NCI-H1417 (cell line): ENCODE measurements at places on chromosomes 16 and 17.

- DNase-seq = no peak
These were observed 14.1 kb downstream of the MAP3K14 start for GRCh38 chr17:45302649-45303173.

DNA sequence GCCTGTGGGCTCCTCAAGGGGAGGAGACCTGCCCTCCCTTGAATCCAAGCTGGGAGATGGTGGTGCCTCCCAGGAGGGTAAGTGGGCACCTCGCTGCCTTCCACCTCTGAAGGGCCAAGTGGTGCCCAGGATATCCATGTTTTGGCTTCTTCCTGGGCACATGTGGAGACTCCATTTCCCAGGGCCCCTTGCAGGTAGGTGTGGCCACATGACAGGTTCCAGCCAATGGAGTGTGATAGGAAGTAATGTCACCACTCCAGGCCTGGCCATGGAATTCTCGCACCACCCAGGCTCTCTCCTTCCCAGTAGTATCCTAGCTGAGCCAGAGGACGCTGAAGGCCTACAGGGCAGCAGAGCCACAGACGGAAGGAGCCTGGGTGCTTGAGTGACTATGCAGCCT, 17.6 kb upstream of the PEMT start:
- DNase-seq = no peak

- DNase-seq = no peak
These were observed 6.2 kb downstream of the GINS2 start for GRCh38 chr16:85682516-85682915.

- no peak for DNase-seq
These were observed 452.2 kb downstream of the KCNJ2 start for GRCh38 chr17:70621566-70621965.

DNA sequence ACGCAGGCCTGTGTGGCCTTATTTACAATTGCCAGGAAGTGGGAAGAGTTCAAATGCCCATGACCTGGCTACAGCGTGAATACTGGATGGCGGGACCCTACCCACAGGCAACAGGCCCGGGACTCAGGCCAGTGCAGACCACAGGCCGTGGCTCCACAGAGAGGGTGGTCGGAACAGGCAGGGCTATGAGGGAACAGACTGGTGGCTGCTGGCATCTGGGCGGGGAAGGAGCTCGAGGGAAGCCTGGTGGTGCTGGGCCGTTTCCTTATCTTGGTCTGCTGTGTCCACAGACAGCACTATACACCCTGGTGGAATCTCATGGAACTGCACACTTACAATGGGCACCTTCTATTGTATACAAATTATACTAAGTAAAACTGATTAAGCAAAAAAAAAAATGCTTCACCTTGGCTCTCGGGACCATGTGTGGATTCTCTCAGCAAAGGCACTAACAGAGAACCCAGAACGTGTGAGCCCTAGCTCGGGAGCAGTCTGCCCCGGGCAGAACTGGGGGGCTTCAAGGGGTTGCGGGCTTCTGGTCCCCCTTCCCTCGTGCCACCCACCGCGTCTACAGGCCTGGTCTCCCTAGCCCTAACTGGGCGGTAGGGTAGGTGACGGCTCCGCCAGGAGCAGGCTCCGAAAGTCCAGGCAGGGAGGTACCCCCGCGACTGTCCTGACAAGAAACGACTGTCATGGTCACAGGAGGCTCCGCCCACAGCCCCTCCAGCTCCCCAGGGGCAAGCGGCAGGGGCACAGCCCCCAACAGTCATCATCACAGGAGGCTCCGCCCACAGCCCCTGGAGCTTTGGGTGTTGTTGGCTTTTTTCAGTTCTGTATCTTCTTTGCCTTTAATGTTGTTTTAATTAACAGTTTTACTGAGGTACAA, 21.8 kb downstream of the CEP131 start:
- DNase-seq = no peak

GRCh38 chr17:48960834-48961515, 7.4 kb downstream of the GIP start:
- DNase-seq = peak; percentile 6

DNA sequence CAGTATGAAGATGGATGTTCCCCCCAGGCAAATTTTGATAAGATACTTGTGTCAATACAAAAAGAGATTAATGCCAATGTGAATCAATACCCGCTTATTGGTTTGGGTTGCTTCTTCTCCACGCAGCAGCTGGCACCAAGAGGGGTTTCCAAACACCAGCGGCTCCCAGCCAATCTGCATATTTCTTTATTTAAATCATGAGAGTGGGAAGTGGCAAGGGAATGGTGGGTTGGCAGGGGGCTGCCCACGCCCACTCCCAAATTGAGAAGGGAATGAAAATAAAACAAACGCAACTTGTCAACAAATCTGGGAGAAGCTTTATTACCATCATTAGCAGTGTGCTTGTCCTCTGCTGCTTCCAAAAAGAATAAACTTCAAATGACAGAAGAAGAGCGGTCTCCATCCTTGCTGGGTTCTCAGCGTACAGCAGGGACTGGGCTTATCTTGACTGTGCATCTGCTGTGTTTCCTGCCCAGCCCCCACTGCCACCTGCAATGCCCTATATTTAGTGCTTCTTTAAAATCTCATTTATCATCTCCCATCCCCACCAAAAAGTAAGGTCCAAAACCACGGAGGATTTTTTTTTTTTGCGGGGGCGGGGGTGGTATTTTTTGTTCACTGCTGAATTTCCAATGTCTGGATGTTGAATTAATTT, 34.9 kb upstream of the C16orf78 start:
- DNase-seq = no peak

DNA sequence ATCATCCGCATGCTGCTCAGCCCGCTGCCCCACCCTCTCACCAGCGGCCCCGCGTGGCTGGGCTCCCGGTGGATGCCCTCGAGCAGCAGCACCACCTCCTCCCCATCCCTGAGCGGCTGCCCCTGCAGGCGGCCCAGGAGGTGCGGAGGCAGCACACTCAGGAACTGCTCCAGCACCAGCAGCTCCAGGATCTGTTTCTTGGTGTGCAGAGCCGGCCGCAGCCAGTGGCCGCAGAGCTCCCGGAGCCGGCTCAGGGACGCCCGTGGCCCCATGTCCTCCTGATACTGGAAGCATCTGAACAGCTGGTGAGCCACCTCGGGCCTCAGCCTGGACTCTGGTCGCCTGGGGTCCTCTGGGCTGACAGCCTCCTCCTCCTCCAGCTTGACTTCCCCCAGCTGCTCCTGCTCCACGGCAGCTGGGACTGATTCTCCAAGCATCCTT, 6.6 kb downstream of the ZSCAN10 start:
- no peak for DNase-seq

- DNase-seq = no peak
These were observed 5.8 kb downstream of the ITPRIPL2 start for GRCh38 chr16:19119564-19119963.

GRCh38 chr17:75808905-75809621, 24.5 kb downstream of the UNK start:
- DNase-seq = no peak

GRCh38 chr17:19294443-19294842, 57.3 kb downstream of the EPN2 start:
- DNase-seq = no peak

- DNase-seq = peak; percentile 91
These were observed at the start of gene DBF4B for GRCh38 chr17:44708401-44709263. TSS of gene DBF4B (plus strand) at chr17:44708665. CDS start at chr17:44708821, 156 bp downstream.

DNA sequence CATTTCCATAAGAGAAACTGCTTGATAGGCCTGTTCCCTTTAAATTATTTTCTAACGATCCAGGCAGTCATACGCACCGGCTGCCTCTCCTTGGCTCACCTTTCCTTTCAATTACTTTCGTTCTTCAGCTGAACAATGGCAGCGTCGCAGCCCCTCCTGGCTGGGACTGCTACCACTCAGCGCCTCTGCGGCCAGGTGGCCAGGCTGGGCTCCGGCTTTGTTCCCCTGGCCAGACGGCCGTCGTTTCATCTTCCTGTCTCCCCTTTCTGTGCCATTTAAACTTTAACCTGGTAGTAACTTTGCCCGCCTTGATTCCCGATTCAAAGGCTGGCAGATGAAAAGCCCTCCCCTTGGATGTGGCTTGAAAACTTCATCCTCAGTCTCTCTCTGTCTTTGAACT, 79.0 kb downstream of the C16orf78 start:
- peak; percentile 48 for DNase-seq

DNA sequence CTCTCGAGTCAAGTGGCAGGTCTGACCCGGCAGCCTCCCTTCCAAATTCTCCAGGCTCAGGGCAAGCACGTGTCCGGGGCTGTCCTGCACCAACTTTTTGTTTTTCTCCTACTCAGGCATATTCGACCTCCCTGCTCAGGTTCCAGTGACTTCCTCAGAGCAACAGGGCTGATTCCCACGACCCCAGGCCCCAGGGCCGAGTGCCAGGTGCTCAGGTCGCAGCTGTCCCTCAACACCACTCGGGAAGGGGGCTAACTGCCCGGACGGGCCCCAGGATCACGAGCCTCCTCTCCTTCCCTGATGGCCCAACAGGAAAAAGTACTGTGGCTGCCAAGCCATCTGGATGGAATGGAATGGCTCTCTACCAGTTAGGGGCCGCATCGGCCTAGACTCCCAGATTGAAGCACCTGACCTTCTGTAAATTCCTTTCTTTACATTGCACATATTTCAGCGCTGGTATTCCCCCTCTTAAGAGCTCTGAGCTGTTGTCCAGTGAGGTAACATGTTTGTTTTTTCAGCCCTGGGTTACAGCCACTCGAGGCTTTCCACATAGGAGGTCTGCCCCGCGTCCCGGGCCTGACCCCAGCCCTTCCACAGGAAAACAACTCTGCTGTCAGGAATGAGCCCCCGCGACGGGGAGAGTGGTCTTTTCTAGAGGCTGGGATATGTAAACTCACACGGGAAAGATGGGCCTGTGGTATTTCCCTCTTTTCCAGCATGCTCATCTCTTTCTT, 25.0 kb downstream of the NXN start:
- no peak for DNase-seq

DNA sequence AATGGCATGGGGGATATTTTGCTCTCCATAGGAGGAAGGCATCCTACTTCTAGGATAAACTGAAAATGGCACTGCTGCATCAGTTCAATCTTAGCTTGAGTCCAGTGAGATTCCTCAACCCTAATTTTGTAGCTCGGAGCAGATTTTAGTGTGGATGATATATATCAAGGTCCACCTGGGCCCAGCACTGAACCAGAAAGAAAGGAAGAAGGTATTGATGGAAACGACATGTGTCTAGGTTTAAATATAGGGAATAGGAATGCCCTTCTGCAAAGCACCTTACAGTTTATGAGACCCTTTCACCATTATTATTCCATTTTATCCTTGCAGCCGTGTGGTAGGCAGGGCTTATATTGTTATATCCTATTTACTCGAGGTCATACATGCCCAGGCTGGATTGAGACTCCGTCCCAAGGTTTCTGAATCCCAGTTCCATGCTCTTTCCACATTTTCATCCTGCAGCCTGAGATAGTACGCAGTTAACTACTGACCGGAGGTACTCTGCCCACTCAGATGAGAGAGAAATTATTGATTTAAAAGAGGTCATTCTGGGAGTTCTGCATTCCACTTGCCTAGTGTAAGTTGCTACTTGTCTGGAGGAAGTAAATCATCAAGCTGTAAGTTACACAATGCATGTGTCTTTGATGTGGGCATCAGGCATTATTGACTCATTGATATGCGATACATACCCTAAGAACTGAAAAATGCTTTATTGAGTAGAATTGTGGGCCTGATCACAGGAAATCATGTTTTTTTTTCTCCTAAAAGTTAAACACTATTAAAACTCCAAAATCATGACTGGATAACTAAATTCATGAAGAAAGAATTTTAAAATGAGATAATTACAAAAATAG, 10.1 kb downstream of the KRT39 start:
- DNase-seq = peak; percentile 6

DNA sequence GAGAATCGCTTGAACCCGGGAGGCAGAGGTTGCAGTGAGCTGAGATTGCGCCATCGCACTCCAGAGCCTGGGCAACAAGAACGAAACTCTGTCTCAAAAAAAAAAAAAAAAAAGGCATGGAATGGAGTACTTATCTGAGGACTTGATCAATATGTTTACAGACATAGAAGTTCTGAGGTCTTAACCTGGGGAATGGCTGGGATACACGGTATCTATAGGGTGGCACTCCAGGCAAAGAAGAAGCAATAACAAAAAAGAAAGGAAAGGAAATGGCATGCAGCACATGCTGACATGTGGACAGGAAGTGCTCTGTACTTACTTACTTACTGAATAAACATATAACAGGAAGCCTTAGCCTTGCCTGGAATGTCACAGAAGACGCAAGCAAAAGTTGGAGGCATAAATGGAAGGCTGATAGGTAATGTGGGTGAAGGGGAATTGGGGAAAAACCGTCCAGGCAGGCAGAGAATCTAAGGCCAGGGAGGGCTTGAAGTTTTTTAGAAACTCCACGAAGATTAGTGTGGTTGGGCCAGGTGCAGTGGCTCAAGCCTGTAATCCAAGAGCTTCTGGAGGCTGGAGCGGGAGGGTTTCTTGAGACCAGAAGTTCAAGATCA, 10.1 kb upstream of the SPOP start:
- DNase-seq = no peak

DNA sequence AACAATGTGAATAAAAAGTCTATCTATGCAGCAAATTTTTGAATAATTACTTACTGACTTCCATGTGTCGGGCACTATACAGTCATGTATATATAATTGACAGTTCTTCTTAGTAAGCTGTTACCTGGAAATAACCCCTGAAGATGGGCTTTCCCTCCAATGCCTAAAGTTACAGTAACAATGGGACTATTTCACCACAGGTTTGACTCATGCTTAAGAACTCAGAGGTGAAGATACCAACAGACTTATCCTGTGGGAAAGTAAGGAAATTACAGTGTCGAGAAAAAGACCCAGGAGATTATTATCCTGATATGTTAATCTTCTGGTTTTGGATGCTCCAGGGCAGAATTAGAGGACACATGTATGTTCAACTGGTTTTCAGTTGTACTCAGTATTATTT, 601.5 kb upstream of the SOX9 start:
- DNase-seq = no peak

DNA sequence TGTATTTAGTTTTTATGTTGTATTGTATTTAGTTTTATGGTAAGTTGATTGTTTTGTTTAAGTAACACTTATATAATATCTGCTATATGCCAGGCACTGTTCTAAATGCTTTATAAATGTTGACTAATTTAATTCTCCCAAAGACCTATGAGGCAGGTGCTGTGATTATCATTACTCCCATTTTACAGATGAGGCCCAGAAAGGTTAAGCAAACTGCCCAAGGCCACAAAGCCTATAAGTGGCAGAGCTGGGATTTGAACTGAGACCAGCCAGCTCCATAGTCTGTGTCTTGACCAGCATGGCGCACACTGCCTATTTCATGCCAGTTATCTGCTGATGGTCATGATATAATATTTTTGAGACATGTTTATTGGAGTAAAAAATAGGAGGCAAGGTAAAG, 24.0 kb downstream of the IL21R start:
- DNase-seq = no peak
